ENCODE measurements at places on chromosomes 4 and X.

DNA sequence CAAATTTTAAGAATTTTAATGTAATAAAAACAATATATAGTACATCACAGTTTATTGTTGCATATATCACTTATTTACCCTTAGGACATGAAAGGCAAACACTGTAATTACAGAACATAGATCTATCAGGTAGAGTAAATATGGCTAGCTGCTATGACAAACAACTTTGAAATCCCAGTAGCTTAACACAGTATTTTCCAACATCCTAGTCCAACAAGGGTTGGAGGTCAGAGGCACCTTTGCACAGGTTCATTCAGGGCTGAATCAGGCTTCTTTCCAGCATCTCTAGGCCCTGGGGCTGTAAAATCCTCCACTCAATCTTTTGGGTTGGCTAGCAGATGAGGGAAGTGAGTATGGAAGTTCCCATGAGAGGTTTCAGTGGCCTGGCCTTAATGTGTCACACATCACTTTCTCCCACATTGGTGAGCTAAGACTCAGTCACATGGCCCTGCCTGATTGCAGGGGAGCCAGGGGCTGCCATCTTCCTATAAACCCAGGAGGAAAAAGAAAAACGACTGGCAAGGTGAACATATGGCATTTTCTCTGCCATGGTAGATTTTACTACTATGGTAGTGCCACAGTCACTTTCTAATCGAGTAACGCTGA lies 32.9 kb downstream of the HERC6 start:
- H3K27me3 ChIP-seq = no peaks in the 10 kb centered on the region
- no peak for DNase-seq
- H3K4me3 ChIP-seq = no peak overlapping the region
- H3K4me1 ChIP-seq = no peaks in the 10 kb centered on the region
- peaks cover 33% of the 10 kb centered on the region for H3K36me3 ChIP-seq

- DNase-seq = no peak
- no peaks in the 10 kb centered on the region for H3K27me3 ChIP-seq
- no peak overlapping the region for H3K27ac ChIP-seq
- H3K36me3 ChIP-seq = no peaks in the 10 kb centered on the region
- H3K4me1 ChIP-seq = peaks cover 2% of the 10 kb centered on the region
- H3K4me3 ChIP-seq = no peak overlapping the region
Observed at GRCh38 chr4:8030121-8030781, 90.6 kb upstream of the AFAP1 start.

DNA sequence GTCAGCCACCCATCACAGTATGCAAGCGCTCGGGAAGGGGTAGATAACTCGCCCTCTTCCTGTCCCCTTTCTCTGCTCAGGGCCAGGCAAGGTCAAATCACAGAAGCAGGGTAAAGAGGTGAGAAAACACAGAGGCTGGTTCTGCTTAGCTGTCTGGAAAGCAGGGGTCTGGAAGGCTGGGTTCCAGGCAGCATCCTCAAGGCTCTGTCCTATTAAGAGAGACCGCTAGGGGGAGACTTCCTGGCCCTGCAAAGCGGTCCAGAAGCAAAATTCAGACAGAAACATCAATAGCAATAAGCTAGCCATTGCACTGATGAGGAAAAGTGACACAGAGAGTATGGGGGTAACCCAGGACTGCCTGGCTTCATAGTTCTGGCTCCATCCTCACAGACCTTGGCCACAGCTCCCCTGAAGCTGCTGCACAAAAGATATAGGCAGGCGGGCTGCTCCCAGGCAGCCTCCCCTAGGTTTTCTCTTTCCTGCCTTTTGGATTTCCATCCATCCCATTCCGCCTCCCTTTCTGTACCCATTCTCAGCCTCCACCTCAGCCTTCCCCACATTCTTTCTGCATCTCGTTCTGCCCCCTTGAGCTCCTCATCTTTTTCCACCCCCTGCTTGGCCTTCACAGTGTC lies 308.5 kb downstream of the EVC2 start:
- H3K4me3 ChIP-seq = no peak overlapping the region
- no peaks in the 10 kb centered on the region for H3K4me1 ChIP-seq
- no peaks in the 10 kb centered on the region for H3K36me3 ChIP-seq
- no peak for DNase-seq
- H3K27ac ChIP-seq = no peak overlapping the region

- H3K27me3 ChIP-seq = no peaks in the 10 kb centered on the region
- H3K4me1 ChIP-seq = peaks cover 20% of the 10 kb centered on the region
- H3K4me3 ChIP-seq = no peak overlapping the region
- H3K36me3 ChIP-seq = no peaks in the 10 kb centered on the region
- H3K27ac ChIP-seq = no peak overlapping the region
Observed at GRCh38 chr4:26369581-26369980, 48.8 kb downstream of the RBPJ start.

Data from naive thymus-derived CD4-positive, alpha-beta T cell (primary cell).